ENCODE measurements at places on chromosomes 2 and 18.
A peak's percentile ranks its signal among the peaks of the same experiment; 100 is the strongest.

- DNase-seq: no peak
These were observed 15.7 kb downstream of the PRELID3A start for GRCh38 chr18:12423393-12423792.

DNA sequence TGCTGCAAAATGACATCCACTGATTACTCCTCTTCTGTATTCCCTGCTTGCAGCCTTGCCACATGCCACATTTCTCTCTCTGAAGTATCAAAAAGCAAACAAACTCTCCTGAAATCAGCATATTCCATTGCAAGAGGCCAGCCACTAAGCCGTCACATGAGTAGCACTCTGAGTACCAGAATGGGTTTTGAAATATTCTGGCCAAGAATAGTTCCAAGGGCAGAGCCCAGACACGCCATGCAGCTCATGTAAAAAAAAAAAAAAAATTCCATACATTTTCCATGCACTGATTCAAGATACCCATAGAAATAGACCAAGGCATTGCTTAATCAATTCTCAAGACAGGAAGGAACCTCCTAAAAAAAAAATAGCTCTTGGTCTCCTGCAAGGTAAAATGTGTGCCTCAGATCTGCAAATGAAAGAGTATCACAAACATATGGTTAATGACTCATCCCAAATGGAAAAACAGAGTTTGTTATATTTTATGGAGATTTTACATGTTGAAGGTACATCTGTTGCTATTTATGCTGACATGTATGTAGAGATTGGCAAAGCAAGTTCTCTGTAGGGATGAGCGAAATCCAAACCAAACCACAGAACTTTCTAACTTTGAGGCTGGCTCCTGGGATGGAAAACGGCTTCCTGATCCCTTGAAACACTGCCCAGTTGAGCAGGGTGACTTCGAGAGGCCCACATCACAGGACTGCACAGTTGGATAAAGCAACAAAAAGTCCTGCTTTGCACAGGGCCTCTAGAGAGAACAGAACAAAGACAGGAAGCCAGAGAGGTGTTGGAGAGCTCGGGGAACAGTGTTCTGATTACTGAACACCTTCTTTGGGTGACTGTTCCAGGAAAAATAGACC lies 346.2 kb downstream of the ZNF521 start:
- no peak for DNase-seq

GRCh38 chr2:176535467-176536113 lies 266.3 kb downstream of the MTX2 start:
- DNase-seq: no peak

DNA sequence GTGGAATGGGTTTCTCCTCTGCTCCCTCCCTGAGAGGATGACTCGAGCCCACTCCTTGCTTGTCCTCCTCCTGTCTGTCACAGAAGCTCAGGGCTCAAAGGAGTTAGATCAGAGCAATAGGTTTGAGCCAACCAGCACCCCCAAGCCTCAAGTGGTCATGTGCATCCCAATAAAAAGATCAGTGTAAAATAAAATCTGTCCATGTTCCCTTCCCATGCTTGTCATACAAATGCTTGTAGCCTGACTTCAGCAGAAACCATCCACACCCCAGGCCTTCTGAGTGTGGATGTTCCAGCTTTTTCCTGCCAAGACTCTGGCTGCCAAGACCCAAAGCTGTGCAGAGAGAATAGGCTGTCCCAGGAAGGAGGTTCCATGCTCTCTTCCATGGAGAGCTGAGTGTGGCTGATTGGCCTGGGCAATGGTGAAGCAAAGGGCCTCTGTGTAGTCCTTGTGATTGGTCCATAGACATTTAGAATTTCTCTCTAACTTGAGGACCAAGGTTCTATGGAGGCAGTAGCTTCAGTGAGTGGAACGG lies 67.4 kb downstream of the GYPC start:
- DNase-seq: no peak

DNA sequence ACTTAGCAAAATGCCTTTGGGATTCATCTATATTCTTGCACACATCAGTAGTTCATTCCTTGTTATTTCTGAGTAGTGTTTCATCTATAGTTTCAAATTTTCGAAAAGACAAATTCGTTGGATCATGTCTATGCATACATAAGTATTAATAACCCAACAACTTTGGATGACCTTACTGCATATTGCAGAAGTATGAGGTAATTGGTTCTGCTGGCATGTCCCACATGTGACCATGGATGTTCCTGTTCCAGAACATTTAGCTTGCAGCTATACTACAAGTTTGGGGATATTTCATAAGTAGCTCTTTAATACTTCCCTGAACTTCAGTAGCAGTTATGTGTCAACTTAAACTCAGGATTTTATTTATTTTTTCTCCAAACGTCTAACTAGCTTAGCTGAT lies 44.9 kb downstream of the APLF start:
- DNase-seq: no peak

- no peak for DNase-seq
These were observed at the start of gene CCL20 for GRCh38 chr2:227813562-227814353. Gene CCL20 (plus strand): TSS chr2:227813842. CDS start chr2:227813912, 70 bp downstream.

GRCh38 chr2:233485726-233486125 lies 80.9 kb downstream of the USP40 start:
- DNase-seq: no peak

DNA sequence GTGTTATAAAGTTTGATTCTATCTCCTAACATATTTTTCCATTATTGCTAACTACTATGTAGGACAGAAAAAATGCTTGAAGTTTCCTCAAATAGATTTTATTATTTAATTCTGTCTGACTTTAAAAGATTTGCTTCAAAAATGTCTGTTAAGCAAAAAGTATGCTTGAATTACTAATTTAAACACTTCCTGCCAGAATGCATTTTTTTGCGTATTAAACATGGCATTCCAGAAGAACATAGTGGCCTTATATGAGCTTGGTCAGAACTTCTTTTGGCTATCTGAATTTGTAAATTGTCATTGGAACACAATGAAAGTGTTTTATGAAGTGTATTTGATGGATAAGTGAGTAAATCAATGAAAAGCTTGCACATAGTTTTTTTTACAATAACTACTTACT lies 37.8 kb downstream of the MBD5 start:
- DNase-seq: no peak

DNA sequence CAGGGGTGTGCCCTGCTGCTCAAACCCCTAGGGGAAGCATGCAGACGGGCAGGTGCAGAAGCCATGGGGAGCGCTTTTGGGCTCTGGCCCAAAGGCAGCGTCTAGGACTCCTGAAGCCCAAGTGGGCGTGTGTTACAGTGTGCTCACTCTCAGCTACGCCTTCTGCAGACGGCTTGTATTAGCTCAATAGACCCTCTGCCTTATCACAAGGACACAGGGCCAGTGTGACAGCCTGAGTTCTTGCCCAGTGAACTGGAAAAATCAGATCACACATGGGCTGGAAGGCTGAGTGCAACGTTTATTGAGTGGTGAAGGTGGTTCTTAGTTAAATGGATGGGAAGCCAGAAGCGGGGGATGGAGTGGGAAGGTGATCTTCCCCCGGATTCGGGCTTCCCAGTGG lies 210.9 kb downstream of the CDH20 start:
- DNase-seq: no peak

DNA sequence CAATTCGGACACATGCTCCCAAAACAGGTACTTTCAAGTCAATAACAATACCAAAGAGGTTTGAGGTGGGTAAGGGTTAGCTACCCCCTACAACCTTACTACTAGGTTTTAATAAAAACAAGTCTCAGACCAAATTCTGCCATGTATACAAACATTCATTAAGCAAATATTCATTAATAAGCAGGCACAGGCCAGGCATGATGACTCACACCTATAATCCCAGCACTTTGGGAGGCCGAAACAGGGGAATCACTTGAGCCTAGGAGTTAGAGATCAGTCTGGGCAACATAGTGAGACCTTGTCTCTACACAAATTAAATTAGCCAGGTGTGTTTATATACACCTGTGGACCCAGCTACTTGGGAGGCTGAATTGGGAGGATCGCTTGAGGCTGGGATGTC lies 11.7 kb upstream of the ELAC1 start:
- DNase-seq: no peak

GRCh38 chr18:51077217-51077616 lies 47.2 kb downstream of the SMAD4 start:
- no peak for DNase-seq

GRCh38 chr2:240889601-240890560 lies 6.1 kb downstream of the MAB21L4 start:
- no peak for DNase-seq

GRCh38 chr2:230657462-230657861 lies 55.2 kb upstream of the CAB39 start:
- no peak for DNase-seq

- no peak for DNase-seq
These were observed 9.0 kb upstream of the SCN9A start for GRCh38 chr2:166384774-166385173.

DNA sequence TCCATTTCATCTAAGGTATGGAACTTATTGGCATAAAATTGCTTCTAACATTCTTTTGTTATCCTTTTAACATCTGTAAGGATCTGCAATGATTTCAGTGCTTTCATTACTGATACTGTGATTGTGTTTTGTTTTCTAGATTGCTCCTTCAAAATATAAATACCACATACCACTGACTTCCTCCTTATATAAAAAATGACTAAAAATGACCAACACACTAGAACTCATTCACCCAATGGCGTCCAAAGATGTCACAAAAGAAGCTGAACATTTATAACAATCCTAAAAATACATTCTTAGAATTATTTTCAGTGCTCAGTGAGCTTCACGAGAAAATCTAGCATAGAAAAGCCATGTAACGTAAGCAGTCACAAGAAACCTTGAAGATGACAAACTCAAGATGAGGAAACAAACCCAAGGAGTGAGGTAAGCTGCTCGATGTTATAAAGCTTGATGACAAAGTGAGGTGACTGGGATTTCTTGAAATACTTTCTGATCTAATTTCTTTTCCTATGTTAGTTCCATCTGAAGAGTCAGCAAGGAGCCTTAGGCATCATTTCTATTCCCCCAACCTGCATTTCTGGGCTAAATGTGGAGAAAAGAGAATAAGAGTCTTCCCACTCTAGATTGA lies 42.6 kb downstream of the PNO1 start:
- DNase-seq: no peak

DNA sequence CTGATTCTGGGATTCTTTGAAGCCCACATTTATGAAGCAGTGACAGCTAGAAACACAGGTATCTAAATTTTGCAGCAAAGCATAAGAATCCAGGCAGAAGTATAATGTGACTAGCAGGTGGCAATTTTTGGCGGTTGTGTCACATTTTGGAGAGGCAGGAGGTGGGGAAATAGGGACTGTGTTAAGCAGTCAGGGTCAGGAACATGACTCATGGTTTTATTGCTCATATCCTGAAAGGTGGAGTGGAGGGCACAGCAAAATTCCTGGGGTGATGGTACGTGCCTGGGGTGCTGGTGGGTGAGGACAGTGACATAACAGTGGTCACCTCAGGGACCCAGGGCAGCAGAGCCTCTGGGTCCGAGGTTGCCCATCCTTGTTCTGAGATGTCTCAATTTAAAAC lies 63.5 kb upstream of the TTN start:
- no peak for DNase-seq

DNA sequence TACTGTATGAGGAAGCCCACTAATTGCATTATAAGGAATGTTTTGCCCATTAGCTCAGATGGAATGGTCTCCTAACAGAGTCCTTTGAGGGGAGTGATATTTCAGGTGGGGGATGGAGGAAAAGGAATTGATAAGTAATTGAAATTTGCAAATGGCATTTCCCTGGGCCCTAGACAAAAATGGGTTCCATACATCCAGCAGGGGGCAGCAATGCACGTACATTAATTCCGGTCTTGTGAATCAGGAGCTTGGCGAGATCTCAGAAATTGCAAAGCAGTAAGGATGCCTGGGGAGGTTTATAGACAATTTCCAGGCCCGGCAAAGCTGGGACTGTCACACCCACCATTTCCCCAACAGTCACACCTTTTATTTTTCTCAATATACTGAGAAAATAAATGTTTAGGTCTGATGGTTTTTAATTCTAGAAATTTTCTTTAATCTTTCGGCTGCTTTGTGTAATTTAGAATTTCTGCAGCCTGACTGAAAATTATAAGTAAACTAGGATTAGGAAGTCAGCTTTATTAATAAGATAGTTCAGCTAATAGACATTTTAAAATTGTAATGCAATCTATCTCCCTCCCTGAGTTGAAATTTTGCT lies 122.8 kb downstream of the LYPD1 start:
- DNase-seq: peak; percentile 46

DNA sequence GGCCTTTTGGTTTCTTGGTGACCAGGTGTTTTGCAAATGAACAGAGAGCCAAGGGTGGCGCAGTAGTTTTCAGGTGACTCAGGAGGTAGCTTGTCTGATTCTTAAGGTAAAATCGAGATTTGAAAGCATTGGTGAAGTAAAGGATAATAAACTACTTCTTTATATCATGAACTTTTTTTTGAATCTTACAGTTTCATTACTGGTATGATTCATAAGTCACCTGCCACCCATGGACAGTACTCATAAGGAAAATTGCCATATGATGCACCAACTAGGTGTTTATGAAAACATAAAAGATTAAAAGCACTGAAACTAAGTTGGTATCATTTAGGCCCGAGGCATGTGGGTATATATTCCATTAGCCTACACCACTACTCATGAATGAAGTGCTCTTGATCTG lies 84.1 kb upstream of the MGAT5 start:
- no peak for DNase-seq

GRCh38 chr2:150612957-150613710 lies 125.7 kb upstream of the RND3 start:
- DNase-seq: no peak
